Hair follicle dermal papilla cell (primary cell): ENCODE measurements at places on chromosomes 16 and 17. TPM values are rescaled to one million over a fixed set of nuclear protein-coding genes. Genes with fewer than 3 reads are reported as not detected.

Gene MYH1
- not detected in 2 replicates for total RNA-seq

Gene BCO1
- 0.16 and 0.49 TPM in 2 replicates for total RNA-seq

Gene FOXO3B
- 11.0 and 16.8 TPM in 2 replicates for total RNA-seq

Gene PLCG2
- 5.0 and 10.3 TPM in 2 replicates for total RNA-seq

Gene MYL4
- total RNA-seq, result not detected in 2 replicates

Gene FUS
- total RNA-seq, result 49.4 and 53.2 TPM in 2 replicates

Gene CCL14
- total RNA-seq, result not detected in 2 replicates

Gene MYADML2
- not detected in 2 replicates for total RNA-seq

Gene ENPP7
- not detected in 2 replicates for total RNA-seq

Gene HOXB6
- 2.3 and 3.9 TPM in 2 replicates for total RNA-seq

Gene LGALS9B
- total RNA-seq, result not detected in 2 replicates

Gene TMEM95
- not detected in 2 replicates for total RNA-seq

Gene NOTUM
- total RNA-seq, result not detected in 2 replicates

Gene PVALEF
- total RNA-seq, result not detected in 2 replicates

Gene OR1F1
- total RNA-seq, result not detected in 2 replicates

Gene MYOCD
- total RNA-seq, result 0.24 and 0.81 TPM in 2 replicates

Gene PRR35
- total RNA-seq, result 0.32 TPM in 1 of 2 replicates, not detected in the other

Gene TAF1C
- total RNA-seq, result 26.8 and 40.2 TPM in 2 replicates

Gene C16orf54
- total RNA-seq, result 1.3 and 1.6 TPM in 2 replicates

Gene AOC3
- total RNA-seq, result under 0.01 TPM in 1 of 2 replicates, not detected in the other

Gene ALDOA
- total RNA-seq, result 648 and 853 TPM in 2 replicates

Gene MRPL10
- total RNA-seq, result 26.1 and 33.0 TPM in 2 replicates

Gene MYH10
- total RNA-seq, result 51.5 and 68.5 TPM in 2 replicates

Gene DNAH3
- total RNA-seq, result under 0.01 TPM in 1 of 2 replicates, not detected in the other

Gene PRKCB
- under 0.01 TPM in 1 of 2 replicates, not detected in the other for total RNA-seq

Gene HASPIN
- 0.97 and 1.1 TPM in 2 replicates for total RNA-seq

Gene KRT28
- total RNA-seq, result not detected in 2 replicates

Gene FN3K
- 1.8 and 2.4 TPM in 2 replicates for total RNA-seq

Gene TRPV3
- 0.73 and 0.81 TPM in 2 replicates for total RNA-seq

Gene NHERF2
- 33.9 and 35.0 TPM in 2 replicates for total RNA-seq

Gene USP43
- 0.49 TPM in 2 replicates for total RNA-seq

Gene NPIPA2
- 0.24 and 0.32 TPM in 2 replicates for total RNA-seq

Gene GP1BA
- not detected in 2 replicates for total RNA-seq

Gene GAS7
- total RNA-seq, result 32.1 and 48.0 TPM in 2 replicates

Gene OR3A3
- not detected in 2 replicates for total RNA-seq
